Activated gamma-delta T cell treated with Interleukin-2 at 50 U/mL for 16 hours (primary cell): ENCODE measurements at places on chromosomes 11 and 22.

DNA sequence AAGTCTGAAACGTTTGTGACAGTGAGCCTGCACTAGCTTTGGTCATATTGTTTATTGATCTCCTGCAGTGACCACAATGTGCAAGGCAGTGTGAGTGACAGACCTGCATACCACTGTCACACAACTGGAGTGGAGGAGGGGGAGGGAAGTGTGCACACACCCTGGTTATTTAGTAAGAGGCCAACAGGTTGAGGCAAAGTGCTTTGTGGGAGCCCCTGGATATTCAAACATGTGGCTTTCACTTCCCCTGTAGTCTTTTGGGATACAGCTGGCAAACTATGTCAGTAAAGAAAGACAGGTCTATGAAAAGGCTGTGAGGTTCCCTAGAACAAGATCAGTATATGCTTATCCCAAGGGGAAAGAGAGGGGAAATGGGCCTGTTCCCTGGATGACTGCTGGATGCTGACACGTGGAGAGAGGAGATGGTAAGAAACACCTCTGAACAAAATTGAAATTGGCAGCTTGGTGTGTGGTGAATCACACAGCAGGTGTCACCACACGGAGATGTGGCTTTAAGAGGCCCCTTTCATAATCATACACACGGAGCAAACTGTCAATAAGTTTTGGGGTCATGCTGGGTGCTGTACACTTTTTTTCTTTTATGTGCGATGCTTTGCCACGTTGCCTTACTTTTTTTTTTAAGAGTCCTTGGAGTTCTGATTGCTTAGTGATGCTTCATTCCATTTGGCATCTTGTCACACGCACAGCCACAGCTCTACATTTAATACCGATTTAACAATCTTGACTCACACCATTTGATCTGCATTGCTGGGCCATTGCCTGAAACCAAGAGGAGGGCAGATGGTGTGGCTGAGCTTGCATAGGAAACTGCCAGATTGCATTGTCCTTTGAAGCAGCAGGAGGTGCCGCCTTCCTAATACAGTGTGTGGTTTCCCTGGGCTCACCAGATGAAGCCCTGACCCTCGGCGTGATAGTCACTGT, 11.3 kb downstream of the OSBP2 start:
- DNase-seq, result peak; percentile 8

DNA sequence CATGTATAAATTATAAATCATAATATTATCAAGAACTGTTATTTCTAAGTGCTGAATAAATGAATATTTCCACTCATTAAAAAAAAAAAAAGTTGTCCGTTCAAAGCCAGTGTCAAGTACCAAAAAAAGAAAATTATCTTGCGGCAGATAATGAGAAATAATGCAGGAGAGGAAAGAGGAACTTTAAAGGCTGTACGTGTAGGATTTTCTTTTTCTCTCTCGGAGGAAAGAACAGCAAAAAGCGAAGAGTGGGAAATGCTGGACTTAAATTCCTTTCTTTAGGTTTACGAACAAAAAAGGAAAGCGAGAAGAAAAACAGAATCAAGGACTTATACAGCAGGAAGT, 999 bp upstream of the CCDC83 start:
- DNase-seq, result no peak

DNA sequence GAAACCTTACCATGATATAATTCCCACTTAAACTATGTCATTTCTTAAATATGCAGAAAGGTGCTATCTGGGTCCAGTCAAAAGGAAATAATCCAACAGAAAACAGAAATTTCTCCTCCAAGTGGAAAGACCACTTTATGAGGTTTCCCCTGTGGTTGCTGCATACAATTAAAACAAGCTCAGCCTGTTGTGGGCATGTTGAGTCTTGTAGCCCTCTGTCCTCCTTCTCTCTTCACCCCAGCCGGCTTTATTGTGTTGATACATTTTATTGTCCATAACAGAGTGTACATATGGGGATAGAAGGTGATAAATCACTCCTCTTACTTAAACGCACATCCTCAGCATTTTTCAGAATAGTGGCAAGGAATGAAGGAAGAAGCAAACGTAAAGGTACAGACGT, 126.0 kb upstream of the MTNR1B start:
- no peak for DNase-seq

GRCh38 chr22:27804470-27805297, 3.1 kb upstream of the MN1 start:
- peak; percentile 41 for DNase-seq

DNA sequence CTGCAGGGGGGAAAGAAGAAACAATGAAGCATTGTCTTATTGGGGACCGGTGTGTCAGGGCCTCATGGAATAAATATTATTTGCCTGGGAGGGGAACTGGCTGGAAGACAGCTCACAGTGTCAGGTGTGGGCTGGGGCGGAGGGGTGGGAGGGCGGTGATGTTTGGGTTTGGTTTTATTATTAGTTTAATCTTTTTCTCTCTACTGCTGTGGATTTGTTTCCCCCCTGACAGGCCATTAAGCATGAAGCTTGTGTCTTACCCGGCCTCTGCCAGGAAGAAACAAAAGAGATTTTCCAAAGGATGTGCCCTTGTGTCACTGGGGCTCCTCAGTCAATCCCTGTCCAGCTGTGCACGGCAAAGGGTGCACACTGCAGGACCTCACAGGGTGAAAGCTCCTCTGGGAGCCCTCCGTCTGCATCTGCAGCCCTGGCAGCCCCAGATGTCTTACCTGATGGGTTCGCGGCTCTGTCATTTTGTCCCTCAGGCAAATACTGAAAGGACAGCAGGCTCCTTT, 203.1 kb upstream of the TMEM45B start:
- no peak for DNase-seq

- DNase-seq, result no peak
Measured at GRCh38 chr22:21652547-21653545, 10.7 kb downstream of the SDF2L1 start.

DNA sequence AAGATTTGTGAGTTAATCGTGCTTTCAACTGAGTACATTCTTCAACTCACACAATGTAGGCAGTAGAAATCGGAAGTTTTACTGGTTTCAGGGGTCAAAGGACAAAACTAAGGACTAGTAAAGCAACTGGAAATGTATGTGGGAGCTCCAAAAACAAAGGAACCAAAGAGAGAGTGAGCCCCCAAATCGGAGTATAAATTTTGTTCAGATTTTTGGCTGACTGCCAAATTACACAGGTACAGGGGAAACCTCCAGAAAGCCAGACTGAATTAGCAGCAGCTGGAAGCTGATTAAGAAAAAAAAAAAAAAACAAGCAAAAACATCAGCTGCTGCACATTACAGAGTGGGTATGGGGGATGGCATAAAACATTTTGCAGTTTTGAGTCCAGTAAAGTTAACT, 75.2 kb upstream of the GNAZ start:
- DNase-seq, result no peak

DNA sequence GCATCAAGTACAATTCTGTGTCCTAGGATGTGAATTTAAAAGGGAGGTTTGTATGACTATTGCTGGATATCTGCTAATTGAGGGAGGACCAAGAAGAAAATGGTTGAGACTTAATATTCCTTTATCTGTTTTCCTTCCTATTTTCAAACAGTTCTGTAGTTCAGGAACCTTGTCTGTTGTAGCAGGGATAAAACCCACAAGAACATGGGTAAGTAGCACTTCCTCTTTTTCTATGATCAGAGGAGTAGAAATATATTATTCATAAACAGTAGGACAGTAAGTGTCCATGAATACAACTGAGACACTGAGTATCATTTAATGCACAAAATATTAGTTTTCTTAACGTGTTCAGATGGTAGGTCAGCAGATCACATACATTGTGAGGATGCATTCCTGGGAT, 7.6 kb downstream of the MS4A3 start:
- no peak for DNase-seq

GRCh38 chr11:34492806-34493414, 20.7 kb downstream of the ELF5 start:
- DNase-seq, result peak; percentile 13

- peak; percentile 34 for DNase-seq
Measured at GRCh38 chr11:117907276-117908108, 21.7 kb downstream of the TMPRSS13 start.

GRCh38 chr11:2663915-2664314, 35.9 kb downstream of the KCNQ1OT1 start:
- no peak for DNase-seq

GRCh38 chr11:9691865-9692264, 28.0 kb downstream of the SWAP70 start:
- no peak for DNase-seq

DNA sequence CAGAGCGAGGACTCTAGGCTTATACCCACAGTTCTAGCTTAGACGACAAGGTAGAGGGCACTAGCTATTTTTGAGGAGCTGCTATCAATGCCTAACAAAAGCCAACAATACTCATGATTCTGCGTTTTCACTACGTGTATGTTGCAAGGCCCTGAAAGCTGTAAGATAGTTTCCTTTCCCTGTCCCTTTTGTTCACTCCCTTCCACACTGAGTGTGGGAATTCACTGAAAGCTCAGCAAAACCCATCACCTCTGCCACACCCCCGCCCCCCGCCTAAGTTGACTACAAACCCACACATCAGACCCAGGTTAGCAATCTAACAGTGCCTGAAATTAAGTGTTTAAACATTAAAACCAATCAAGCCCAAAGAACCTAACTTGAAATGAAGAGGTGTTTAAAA, 6.2 kb upstream of the LDLRAD3 start:
- no peak for DNase-seq

DNA sequence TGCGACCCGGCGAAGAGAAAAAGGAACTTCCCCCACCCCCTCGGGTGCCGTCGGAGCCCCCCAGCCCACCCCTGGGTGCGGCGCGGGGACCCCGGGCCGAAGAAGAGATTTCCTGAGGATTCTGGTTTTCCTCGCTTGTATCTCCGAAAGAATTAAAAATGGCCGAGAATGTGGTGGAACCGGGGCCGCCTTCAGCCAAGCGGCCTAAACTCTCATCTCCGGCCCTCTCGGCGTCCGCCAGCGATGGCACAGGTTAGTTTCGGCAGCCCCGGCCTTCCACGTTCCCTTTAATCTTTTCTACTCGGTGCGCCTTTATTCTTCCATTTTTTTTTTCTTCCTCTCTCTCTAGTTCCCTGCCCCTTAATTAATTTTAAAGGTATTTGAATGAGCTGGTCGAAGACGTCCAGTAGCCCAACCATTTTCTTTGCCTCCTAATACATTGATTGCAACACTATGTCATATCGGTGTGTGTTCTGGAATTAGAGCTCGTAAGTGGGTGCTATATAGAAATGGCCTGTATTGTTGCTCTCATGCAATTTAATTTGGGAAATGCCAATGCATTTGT, 537 bp downstream of the EP300 start:
- DNase-seq, result peak; percentile 10

DNA sequence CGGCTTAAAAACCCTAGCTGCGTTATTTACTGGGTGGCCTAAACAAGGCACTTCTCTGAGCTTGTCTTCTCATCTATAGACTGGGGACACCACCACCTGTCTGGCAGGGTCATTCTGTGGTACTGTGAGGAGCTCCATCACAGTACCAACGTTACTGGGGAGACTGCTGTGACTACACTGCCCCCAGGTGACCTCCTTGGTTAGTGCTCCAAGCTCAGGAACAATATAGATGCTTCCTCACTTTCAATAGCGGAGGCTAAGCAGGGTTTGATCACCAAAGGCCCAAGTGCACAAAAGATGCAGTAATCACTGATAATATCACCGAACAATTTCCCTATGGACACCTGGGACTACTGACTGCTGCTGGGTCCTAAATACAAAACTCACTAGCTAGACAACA, 18.8 kb downstream of the PRPF19 start:
- peak; percentile 28 for DNase-seq

DNA sequence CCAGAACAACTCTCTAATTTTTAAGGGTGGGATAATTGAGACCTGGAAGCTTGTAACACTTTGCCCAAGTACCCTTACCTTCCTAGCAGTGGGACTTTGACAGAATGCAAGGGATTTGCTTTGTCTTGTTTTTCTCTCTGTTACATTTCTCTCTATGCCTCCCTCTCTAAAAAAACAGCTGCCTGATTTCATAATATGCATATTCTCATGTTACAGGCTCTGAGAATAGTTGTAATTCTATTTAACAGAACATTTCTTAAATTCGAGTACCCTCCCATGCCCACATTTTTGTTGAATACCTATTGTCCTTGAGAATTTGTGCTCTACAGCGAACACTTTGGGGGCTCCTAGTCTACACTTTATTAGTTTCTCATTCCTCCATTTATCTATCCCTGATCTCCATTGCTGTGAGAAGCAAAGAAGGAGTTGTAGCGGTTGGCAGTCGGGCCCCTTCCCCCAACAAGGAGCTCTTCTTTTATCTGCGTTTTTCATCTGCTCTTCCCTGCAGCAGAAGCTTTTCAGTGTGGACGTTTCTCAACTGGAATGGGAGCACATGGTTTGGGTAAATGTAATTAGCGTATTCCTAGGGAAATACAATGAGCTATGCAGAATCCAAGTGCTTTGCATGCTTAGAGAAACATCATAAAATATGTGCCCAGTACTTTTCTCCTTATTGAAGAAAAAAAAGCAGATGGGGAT, 117.7 kb upstream of the CCDC90B start:
- no peak for DNase-seq

- no peak for DNase-seq
Measured at GRCh38 chr22:27596133-27596870, 205.3 kb downstream of the MN1 start.

DNA sequence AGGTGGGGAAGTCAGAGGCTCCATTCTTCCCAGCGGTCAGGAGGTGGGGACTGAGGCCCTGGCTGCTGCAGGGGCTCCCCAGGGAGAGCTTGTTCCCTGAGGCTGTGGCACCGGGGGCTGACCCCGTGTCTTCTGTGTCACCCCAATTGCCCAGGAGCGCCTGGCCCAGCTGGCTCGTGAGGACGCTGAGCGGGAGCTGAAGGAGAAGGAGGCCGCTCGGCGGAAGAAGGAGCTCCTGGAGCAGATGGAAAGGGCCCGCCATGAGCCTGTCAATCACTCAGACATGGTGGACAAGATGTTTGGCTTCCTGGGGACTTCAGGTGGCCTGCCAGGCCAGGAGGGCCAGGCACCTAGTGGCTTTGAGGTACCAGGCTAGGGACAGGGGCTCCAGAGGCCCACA, 53.2 kb downstream of the MYO7A start:
- DNase-seq, result no peak

DNA sequence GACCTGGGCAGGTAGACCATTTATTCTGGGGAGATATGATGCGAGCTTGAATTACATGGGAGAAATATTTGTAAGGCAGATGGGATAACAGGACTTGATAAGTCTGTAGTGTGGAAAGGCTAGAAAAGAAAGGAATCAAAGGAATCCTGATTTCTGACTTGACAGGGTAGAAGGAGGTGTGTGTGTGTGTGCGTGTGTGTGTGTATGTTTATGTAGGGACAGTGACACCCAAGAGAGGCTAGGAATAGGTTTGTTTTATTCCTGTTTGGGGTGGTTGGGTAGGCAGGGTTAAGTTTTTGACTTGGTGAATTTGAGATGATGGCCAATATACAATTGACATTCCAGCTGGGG, 390 bp upstream of the HTATIP2 start:
- no peak for DNase-seq

GRCh38 chr22:45994491-45995404, 17.8 kb upstream of the WNT7B start:
- DNase-seq, result peak; percentile 82

- no peak for DNase-seq
Measured at GRCh38 chr11:132519241-132519815, 1013.0 kb downstream of the OPCML start.

GRCh38 chr11:16909359-16910035, 104.7 kb downstream of the PLEKHA7 start:
- no peak for DNase-seq
